Tongue (tissue), 3 donors: ENCODE measurements at places on chromosomes 3 and 15. TPM values are rescaled to one million over a fixed set of nuclear protein-coding genes. Genes with fewer than 3 reads are reported as not detected.
A peak's percentile ranks its signal among the peaks of the same experiment; 100 is the strongest.

GRCh38 chr15:93523481-93523880 lies 434.5 kb upstream of the RGMA start:
- peak; percentile 65 for DNase-seq

DNA sequence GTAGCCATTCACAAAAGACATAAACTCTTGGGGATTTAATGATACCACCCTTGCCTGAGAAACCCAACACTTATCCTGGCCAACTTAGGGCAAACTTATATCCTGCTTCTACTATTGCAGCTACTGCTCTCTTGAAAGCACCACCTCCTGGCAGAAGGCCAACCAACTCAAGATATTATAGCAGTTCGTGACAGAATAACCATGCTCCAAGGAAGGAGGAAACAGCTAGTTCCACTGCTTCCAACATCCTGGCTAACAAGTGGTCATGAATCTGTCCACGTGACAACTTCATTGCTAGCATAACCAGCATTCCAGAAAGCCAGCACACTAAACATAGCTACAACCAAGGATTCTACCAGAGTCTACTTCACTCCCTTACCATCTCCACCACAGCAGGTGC lies 1037.5 kb downstream of the TBL1XR1 start:
- no peak for DNase-seq

DNA sequence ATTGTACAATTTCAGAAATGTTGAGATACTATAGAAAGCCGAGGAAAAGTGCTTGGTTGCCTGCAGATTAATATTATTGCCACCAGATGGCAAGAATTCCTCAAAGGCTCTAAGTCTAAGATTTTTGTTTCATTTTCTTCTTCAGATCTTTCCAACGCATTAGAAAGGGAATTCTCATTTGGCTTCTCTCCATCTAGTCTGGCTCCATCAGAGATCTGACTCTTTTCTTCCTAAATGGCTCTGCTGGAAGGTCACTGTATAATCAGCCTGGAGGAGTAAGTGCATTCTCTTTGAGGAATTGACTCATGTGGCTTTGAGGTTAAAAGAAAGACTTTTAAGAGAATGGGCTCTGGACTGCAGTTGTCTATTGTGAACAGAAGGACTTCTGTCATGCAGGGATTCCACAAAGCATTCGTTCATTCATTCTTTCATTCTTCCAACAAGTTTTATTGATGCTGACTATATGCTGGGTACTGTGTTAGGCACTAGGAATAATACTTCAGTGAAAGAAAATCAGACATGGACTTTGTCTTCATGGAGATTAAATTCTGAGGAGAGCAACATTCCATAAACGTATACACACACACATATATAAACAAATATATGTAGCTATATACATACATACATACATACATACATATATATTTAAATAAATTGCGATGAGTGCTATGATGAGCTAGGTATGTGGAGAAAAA lies 55.3 kb downstream of the SLC28A2 start:
- DNase-seq = peak; percentile 68

DNA sequence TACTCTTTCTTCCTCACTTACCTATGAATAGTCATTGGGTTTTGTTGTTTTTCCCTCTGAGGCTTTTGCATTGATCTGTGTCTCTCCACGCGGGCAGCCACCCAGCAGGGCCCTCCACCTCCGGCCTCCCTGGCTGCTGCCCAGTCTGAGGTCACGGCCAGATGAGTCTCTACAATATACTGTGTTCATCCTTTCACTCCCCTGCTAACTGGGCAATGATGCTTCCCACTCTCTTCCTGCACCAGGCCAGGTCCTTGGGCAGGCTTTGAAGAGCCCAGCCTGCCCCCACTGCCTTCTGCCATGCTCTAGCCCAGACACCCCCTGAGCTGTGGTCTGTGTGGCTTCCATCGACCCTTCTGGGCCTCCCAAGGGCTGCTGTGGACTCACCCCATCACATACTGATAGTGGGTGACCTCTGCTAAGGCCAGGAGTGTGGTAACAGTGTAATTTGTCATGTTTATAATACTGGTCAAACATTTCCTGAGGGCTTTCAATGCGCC lies 18.0 kb downstream of the PDIA5 start:
- no peak for DNase-seq

CCDC9B gene
- 25.4 TPM for total RNA-seq

CPN2 gene
- not detected for total RNA-seq

GRCh38 chr15:92813485-92813884 lies 86.6 kb upstream of the CHD2 start:
- DNase-seq = no peak

AADACL2 gene
- total RNA-seq = 2.7 TPM

DNA sequence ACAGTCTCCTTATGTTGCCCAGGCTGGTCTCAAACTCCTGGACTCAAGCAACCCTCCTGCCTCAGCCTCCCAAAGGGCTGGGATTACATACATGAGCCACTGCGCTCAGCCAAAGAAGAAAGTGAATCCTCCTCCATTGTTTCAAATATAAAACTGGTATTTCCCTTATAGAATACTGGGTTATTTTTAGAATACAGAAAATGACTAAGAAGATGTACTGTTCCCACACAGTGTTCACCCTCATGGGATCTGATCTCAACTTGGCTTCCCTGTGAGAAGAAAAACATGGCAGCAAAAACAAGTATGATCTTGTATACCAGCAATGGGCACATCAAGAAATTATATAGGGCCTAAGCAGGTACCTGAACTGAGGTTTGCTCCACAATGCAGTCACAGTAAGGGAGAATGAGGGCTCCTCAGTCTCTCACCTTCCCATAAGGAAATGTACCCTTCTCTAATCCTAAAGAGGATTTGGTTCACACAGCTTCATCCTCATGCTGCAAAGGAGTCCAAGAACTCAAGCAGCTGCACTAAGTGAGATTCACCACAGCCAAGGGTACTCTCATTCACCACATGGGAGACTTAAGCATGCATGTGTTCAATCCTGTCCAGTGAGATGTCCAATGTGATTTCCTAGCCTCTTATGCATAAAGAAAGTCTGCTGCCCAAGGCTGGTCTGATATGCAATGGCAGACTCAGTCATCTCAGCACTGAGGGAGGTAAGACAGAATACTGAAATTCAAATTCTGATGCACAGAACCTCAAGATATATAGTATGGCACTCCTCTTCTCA lies 25.8 kb downstream of the USP4 start:
- DNase-seq = no peak

UPK1B gene
- 9.4 TPM for total RNA-seq

WDR93 gene
- not detected for total RNA-seq

EHD4 gene
- 39.1 TPM for total RNA-seq

GRCh38 chr15:40016224-40016865 lies 22.6 kb downstream of the SRP14 start:
- DNase-seq = no peak

GREM1 gene
- total RNA-seq = 1.6 TPM

CCDC191 gene
- 4.3 TPM for total RNA-seq

GOLGA8H gene
- total RNA-seq = 1.0 TPM

- DNase-seq = no peak
Measured at GRCh38 chr15:34240537-34240936, 15.7 kb downstream of the EMC4 start.

DNA sequence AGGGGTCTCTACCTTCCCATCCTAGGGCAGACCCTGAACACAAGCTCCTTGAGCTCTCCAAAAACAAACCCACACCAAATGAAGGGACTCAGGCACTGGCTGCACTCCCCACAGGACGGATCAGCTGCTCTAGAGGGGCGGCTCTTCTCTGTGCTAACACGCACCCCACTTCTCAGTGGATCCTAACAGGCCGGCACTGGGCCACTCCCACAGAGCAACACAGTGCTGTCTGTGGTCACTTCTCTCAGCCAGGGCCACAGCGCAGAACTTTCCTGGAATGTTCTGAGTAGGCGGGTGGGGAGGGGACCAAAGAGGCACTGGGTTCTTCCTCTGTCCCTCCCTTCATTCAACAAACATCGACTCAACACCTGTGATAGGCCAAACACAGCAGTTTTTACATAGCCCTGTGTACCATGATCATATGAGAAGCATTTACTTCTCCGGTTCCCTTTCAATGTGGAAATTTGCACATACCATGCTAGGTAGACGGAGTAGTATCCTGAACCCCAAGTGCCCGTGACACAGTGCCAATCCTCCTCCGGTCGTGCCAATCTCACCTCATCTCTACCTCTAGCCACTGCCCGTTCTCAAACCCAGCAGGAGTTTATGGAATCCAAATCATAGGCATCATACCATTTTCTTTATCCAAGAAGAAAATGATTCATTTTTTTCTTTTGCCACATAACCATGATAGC lies 98.1 kb downstream of the LRIG1 start:
- DNase-seq = peak; percentile 48
